ENCODE measurements at places on chromosomes 1 and 21.

DNA sequence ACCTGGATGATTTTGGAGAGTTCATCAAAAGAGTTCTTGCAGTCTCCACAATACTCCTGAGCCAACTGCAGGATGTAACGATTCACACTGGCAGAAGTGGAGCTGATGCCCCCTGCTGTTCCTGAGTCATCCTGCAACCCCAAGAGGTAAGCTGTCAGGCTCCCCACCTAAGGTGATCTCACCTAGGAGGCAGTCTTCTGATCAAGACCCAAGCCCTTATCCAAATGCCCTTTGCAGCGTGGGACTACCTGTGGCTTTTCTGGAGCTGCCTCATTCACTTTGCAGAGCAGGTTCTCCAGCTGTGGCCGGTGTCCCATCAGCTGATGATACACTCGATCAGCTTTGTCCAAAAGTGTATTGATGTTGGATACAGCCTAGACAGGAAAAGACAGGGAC is 96.4 kb downstream of the UBR4 start:
- DNase-seq = peak; percentile 55

DNA sequence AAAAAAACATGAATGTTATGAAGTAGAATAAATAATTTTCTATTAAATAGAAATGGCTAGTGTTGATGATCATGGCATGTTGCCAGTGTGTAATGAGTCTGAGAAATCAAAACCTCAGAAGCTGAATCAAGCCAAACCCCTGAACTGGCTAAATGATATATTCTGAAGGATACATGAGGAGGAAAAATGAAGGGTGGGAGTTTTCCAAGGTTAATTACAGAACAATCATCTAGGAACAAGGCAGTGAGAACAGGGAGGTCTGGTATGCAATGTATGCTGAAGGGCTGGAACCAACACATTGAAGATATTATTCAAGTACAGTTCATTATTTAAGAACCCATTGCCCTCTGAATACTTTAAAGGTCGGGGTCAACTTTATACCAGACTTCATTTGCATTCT is 309.1 kb upstream of the NRIP1 start:
- DNase-seq = no peak

- DNase-seq = peak; percentile 88
These were observed 34.1 kb downstream of the TMCO4 start for GRCh38 chr1:19765623-19766022.

GRCh38 chr1:99811075-99811474 is 39.1 kb upstream of the AGL start:
- no peak for DNase-seq

DNA sequence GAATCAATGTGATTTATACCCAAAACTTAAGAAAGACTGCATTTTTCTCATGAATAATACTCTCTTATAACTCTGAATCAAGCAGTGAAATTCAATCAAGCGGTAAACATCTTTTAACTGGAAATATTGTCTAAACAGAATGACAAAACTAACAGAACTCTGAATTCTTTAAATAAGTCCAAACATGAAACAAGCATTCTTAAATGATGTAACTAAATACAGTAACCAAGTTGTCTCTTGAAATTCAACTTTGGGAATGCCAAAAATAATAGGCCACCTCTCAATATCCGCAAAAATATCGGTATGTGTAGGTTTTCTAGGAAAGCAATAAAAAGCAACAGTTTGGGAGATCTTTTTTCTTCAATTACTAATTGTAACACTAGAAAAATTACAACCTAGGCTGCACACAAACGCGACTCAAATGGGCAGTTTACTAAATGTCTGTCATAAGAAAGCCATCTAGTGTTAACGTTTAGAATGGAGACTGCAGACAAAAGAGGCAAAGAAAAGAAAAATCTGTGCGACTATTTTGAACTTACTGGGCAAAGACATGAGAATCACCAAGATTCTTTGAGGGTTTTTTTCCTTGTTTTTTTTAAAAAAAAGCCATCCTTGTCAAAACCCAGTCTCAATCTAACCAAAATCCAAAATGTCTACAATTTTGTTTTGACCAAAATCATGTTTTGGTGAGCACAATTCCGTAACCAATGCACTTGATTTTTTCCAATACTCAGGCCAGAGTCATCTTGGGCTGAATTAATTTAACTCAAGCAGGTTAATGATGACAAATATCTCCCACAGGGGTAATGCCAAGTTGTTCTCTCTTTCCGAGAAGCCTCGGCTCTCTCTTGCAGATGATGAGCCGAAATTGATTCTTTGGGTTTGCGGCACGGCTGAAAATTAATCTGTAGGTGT is 1.3 kb downstream of the SIPA1L2 start:
- DNase-seq = peak; percentile 52

DNA sequence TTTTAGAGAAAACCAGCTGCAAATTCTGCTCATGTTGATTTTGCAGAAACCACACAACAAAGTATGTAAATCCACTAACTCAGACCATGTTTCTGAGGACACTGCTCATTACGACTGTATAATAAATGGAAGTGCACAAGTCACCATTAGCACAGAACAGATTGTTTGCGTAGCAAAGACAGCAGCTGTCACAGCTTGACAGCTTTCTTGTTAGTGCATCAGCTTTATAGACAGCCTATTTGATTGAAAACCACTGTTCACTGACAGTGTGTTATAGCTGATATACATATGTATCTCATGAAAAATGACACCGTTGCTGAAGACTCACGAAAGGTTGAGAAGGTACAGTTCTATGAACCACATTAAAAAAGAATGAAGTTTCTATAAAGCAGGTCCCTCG is 560.2 kb upstream of the ZRANB2 start:
- DNase-seq = no peak

DNA sequence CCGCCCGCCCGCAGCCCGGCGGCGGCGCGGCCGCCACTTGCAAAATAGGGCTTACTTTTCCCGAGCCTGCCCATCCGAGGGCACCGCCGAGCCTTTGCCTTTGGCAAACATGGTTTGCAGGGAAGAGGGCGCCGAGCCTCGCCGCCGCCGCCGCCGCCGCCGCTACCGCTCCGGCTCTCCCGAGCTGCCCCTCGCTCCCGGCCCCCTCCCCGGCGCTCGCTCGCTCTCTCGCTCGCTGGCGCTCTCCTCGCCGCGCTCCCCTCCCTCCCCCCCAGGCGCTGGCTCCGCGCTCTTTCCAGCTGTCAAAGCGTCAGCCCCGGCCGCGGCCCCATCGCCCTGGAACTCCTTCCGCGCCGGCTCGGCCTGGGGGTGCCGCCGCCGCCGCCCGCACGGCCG is 298 bp downstream of the SSBP3 start:
- DNase-seq = no peak

- no peak for DNase-seq
These were observed 20.5 kb upstream of the CAPZB start for GRCh38 chr1:19505693-19506457.

DNA sequence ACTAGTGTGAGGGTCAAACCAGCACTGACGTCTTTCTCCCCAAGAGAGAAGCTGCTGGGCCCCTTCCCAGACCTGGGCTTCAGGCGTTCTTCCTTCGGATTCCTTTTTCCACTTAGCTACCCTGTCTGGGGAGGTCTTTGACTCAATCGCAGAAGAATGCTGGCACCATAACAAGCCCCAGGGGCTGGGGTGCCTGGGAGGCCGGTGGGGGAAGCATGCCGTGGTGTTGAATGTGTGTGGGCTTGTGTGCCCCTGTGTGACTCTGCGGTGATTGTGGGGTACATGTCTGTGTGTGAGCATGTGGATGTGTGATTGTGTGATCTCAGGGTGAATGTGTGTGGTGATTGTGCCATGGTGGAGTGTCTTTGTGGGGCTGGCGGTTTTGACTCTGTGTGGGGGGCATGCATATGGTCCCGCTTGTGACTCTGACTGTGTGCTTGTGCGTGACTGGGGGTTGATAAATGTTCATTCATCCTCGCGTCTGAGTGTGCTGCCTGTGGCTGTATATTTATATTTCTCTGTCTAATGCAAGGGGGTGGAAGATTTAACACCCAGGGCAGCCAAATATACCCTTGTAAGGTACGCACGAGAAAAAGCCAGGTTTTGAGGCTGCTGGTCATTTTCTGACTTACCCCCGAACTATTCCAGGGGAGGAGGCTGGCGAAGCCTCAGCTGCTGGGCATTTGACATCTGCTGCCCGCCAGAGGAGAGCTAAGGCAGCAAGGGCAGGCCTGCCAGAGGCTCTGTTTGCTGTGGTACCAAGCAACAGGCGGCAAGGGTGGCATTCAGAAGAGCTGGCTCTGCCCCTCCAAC is 1.1 kb upstream of the SYNC start:
- peak; percentile 87 for DNase-seq

DNA sequence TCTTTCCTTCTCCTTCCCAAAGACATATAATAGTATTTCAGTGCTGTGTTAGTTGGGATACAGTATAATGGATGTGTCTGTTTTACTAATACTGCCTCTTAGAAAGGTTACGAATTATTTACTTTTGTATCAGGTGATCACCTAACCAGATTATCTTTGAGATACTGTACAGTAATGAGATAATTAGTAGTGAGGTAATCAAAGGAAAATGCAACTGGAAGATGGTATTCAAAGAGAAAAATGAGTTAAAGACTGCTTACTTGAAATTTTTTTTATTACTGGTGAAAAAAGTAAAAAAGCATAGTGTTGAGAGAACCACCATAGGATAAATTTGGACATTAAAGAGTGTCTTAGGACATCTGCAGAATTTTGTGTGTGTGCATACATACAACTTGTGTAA is 10.9 kb downstream of the SMG7 start:
- DNase-seq = no peak

- no peak for DNase-seq
These were observed 81.2 kb upstream of the KCND3 start for GRCh38 chr1:112070677-112071076.

- DNase-seq = no peak
These were observed 7.4 kb downstream of the LDLRAP1 start for GRCh38 chr1:25550683-25551310.

GRCh38 chr1:234770924-234771540 is 161.1 kb upstream of the IRF2BP2 start:
- no peak for DNase-seq

DNA sequence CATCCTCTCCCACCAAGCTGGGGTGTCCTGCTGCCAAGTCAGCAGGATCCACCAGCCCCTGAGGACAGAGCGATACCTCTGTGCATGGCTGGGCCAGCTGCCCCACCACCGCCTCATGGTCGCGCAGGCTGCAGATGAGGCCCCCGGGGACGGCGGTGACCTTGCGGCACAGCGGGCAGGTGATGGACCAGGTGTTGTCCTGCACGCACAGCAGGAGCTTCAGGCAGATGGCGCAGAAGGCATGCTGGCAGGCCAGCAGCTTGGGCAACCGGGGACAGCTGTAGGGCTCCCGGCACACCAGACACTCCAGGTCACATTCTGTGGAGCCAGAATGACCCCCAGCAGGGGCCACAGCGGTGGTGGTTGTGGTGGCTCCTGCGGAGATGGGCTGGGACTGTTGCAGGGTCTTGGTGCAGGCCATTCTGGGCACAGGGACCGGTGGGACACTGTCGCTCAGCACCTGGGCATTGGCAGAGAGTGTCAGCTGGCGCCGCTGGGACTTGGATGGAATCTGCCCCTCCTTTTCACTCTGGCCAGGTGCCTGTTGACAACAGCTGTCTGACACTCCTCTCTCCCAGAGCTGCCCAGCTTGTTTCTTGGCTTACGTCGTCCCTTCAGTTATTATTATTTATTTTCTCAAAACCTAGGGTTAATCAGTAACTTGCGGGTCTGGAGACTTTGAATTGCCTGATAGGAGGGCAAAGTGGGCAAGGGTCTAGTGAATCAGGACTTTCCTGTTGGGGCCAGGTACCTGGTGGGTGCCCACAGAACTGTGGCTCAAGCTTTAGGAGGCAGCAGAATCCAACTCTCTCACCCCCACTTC is at the start of gene RNF186:
Gene RNF186 (minus strand): TSS at position 603 of the 823 bp plus-strand sequence. CDS start 182 bp downstream, at position 421.
- no peak for DNase-seq

DNA sequence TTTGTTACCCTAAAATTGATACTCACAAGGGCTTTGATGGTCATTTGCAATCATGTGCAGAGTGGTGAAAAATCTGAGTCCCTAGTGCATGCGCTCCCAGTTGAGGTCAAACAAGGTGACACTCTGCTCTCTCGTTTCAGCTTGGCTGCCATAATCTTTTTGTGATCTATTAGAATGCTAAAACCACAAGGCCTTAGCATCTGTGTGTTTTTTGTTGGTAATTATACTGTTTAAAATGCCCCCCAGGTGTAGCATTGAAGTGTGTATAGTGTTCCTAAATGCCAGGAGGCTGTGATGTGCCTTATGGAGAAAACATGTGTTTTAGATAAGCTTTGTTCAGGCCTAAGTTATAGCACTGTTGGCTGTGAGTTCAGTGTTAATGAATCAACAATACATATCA is 89.3 kb downstream of the PLD5 start:
- no peak for DNase-seq

GRCh38 chr1:234144901-234145300 is 228.4 kb upstream of the COA6 start:
- DNase-seq = no peak

DNA sequence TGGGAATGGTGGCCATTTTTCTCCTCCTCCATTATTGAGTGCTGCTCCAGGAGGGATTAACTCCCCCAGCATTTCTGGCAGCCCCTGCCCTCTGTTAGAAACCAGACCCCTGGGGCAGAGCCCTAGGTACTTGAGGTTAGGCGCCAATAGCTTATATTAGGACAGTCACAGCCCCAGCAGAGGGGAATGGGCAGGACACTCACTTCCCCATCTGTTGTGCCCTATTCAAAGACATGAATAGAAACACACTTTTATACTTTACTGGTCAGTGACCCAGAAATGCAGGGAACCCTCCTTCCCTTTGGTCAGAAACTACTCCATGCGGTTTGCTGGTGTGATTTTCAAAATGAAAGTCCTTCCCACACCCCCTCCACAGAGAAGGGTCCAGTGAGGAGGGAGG is 267.7 kb downstream of the PTBP2 start:
- no peak for DNase-seq

- DNase-seq = no peak
These were observed 141.6 kb downstream of the MIS18A start for GRCh38 chr21:32137266-32137665.

DNA sequence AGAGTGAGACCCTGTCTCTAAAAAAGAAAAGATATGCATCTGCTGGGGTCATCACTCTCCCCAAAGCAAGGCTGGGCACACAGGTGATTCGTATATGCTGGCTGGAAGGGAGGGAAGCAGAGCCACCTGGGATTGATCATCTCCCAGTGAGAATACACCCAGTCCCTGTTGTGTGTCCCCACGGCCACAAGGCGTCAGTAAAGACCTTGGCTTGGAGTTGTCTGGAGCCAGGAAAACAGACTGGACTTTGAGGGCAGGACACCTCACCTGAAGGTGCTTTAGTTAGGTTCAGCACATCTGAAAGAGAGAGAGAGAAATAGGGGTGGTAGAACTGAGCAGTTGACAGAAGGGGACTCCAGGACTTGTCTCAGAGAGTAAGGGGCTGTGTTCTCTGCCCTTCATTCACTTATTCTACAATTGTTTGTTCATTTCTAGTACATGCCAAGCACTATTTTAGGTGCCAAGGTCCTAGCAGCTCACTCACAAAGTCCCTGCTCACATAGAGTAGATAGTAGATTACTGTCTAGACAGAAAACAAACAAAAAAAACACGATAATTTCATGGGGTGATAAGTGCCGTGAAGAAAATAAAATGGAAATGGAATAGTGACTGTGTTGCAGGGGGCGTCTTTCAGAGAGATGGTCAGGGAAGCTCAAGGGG is 13.5 kb downstream of the CITED4 start:
- DNase-seq = peak; percentile 55

All from RCC 7860 (cell line).